Left renal cortex interstitium (tissue), 4 donors: ENCODE measurements at places on chromosomes 6 and 20. TPM values are rescaled to one million over a fixed set of nuclear protein-coding genes. Genes with fewer than 3 reads are reported as not detected.

The NMBR gene
- 0.28 TPM for polyA plus RNA-seq

The ADGRG6 gene
- 28.3 TPM for polyA plus RNA-seq

The TINAG gene
- polyA plus RNA-seq = 34.8 TPM

DNA sequence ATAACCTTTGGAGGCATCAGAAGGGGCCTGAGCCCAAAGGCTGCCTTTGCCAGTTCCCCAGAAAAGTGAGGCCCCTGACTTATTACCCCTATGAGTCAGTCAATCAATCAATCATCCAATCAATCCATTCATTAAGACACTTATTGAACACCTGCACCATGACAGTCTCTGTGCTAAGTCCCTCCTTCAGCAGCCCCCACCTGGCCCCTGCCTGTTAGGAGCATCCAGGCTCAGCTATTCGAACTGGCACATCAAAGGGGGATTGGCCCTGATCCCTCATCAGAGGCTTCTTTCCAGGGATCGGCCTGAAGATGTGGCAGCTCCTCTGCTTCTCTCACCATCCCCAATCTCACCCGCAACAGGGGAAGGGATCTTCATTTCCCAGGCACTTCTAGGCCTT is 27.7 kb upstream of the VEGFA start:
- no peak for DNase-seq

DNA sequence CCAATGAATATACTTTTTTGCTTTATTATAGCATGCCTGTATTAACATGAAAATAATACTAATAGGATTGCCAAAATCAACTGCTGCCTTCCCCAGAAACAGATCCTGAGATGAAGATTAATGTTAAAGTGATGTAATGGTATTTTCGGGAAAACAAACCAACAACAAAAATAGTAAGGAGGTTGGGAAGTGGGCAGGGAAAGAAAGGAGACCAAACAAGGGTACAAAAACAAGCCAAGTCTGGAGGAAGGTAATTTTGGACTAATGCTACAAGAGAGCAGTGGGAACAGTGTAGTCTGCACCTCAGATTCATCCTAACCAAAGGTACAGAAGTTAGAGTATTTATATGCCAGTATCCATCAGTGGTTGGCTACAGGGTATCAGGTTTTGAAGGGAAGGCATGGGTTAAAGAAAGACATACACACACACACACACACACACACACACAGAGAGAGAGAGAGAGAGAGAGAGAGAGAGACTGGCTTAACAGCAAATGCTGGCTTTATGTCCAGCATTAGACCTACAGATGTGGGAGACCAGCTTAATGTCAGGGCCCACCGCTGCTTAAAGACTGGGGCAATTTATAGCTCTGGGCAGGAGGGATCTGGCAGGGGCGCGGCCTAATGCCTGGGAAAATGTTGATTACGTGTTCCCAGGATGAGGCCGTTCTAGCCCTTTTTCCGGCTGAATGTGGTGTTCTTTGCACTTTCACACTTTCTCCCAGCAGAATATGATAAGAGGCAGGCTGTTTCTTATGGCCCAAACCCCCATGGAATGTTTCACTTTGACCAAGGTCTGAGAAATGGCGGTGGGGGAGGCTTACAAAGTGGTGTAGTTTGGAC is 3.8 kb upstream of the SLC17A1 start:
- DNase-seq = no peak

DNA sequence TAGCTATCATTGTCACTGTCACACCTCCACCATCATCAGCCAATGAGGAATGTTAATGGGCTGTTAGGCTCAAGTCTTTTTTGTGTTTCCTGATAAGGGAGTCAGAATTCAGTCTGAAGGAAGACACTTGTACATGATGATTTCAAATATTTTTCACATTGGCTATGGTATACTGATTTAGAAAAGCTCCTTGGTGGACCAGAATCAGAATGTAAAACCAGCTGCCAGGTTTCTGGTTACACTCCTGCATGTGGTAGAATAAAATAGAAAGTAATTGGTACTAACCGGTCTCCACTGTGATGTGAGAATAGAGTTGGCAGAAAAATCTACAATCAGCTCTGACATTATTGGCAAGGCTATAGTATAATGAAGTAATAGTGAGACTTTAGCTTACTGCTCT is 10.7 kb downstream of the COL9A1 start:
- no peak for DNase-seq

DNA sequence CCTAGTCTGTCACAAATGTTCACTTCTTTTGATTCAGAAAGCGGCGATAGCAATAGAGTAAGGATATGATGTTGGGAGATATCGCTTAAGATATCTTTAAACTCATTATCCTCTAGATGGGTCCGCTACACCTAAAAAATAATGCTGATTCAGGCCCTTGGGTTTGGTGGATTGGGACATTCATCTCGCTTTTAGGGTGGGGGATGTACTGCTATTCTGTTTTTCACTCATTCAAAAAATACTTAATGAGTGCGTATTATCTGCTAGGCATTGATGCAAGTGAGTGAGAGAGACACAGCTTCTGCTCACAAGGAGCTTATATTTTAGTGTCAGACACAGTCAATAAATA is 118.3 kb upstream of the SUPT3H start:
- DNase-seq = no peak

DNA sequence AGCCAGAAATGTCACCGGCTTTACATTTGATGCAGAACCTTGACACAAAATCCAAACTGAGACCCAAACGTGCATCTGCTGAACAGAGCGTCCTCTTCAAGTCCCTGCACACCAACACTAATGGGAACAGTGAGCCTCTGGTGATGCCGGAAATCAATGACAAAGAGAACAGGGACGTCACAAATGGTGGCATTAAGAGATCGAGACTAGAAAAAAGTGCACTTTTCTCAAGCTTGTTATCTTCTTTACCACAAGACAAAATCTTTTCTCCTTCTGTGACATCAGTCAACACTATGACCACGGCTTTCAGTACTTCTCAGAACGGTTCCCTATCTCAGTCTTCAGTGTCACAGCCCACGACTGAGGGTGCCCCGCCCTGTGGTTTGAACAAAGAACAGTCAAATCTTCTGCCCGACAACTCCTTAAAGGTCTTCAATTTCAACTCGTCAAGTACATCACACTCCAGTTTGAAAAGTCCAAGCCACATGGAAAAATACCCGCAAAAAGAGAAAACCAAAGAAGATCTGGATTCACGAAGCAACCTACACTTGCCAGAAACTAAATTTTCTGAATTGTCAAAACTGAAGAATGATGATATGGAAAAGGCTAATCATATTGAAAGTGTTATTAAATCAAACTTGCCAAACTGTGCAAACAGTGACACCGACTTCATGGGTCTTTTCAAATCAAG is 108.4 kb downstream of the RTN4IP1 start:
- DNase-seq = no peak

DNA sequence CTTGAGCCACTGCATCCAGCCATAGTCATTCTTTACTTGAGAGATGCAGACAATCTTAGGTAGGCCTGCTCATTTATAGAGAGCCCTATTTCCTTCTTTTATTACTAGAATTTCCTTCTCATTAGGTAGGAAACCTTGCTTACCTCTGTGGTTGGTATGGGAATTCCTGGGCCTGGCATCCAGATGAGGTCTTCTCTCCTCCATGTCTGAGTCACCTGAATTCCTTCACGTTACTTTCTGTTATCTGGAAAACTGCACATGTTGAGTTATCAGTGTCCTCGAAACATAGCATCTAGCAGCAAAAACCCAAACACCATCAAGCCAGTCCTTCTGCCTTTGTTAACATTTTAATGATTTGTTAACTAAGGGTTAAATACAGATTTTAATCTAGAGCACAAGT is 2.2 kb downstream of the ZNFX1 start:
- DNase-seq = no peak

GRCh38 chr6:157524735-157525134 is 143.7 kb downstream of the ZDHHC14 start:
- no peak for DNase-seq

- DNase-seq = peak; percentile 66
Measured at GRCh38 chr6:30885999-30886896, 1.9 kb downstream of the DDR1 start.

- no peak for DNase-seq
Measured at GRCh38 chr20:15317546-15318232, 980.3 kb upstream of the FLRT3 start.

DNA sequence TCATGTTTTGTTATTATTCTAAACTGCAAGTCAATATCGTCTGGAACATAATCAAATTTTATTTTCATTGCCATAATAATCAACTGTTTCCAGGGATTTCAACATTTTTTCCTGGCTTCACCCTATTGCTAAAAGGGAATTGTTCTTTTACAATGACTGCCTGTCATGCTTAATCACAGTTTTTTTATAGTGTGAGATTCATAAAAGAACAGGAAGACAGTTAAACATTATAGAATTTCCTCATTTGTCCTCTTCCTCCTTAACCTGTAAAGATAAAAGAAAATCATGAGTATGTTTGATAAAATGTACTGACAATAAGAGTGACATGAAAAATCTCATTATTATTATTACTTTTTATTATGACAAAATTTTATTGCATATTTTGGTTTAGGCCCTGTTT is 73.3 kb upstream of the CENPW start:
- DNase-seq = no peak

GRCh38 chr20:59151820-59152219 is 11.8 kb upstream of the ZNF831 start:
- no peak for DNase-seq

DNA sequence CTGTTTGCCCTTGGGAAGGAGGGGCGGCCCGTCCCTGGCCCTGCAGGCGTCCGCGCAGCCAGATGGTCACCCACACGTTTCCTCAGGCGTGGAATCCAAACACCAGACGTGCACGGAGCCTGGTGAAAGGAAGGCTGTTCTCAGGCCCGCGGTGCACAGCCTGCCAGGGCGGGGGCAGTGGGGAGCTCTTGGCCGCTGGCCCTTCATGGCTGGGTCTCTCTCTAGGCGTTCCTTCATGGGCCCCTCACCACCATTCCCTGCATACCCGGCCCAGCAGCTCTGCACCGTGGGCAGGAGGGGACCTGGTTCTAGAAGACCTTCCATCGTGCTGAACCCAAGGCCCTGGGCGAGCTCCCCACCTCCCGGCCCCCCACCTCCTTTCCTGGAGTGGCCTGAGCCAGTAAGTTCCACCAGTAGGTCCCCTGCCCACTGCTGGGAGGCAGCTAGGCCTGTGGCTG is 30.4 kb upstream of the SMOC2 start:
- no peak for DNase-seq

DNA sequence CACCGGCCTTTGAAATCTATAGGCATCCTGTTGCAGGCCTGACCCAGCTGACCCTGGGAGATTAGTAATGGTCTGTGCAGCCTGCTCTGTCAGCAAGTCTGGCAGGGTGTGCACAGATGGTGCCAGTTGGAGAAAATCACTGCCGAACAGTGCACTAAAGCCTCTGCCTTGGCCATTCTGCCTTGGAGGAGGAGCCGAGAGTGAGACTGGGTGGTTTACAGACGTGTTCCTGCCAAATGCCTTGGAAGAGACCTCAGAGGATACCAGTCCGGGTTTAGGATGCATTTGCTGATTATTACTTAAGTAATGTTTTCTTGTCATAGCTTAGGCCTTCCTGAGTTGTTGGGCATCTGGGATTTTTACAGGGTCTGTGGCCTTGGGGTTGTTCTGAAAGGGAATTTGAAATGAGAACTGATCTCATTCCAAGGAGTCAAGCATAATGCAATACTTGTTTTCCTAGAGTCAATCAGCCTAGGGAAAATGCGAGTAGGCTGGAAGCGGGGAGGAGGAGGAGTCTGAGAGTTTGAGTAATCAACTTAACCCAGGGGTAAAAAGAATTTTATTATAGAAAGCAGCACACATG is 292.1 kb downstream of the SOX4 start:
- peak; percentile 63 for DNase-seq

DNA sequence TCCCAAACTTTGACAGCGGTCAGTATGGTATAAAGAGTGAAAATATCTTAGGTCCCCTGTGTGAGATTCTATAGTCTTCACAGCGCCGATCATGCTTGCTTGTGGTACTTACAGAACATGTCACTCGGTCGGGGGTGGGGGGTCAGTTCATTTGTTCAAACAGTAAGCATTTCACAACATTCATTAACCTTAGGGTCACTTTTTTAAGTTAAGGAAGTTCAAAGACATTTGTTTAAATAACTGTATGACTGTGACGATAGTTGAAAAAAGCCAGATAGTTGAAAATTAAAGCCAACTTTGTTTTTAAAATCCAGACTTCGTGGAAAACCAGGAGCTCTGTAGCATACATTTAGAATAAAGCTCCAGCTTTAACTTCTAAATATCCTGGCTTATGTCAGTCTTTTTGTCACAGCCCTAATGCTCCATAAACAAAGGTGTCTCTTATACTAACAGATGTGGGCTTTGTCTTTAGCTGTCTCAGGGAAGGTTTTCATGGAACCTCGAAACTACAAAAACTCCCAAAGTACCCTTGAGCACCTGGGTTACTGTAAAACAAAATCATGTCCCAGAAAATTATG is 57.9 kb upstream of the PHACTR2 start:
- DNase-seq = no peak

DNA sequence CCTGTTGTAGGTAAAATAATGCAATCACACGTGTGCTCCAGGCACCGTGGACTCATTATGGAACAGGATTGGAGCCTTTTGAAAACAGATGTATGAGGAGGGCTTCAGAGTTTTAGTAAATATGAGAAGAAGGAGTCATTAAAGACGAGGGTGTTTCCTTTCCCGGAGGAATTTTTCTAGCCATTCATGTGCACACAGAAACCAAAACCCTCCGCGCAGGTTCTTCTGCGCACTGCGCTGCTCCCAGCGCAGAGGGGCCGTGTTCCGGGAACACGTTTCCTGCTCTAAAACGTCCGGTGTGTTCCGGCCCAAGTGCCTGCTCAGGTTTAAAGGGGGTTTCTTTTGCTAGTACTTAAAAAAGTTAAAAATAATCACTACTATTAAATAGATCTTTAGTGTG is 11.6 kb downstream of the GPR31 start:
- DNase-seq = no peak

- DNase-seq = no peak
Measured at GRCh38 chr20:496126-496696, 33.9 kb upstream of the TBC1D20 start.

DNA sequence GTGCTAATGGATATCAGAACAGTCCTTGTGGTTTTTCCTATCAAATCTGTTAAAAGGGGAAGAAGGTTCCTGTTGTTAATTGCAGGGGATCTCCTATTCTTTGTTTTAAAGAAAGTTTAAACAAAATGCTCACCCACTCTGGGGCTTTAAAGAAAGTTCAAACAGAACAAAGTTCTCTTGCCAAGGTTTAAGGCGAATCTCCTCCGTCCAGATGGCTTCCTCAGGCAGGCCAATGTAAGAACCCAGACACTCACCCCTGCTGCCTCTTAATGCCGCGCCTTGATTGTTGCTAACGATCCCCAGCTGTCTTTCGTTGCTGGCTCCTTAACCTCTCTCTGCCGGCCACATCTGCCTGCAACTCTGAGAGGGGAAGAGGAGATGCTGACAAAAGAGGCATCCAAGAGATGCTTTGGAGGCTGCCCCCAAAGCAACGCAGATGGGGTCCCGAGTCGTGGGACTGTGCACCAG is 235.0 kb upstream of the PRDM1 start:
- DNase-seq = no peak

GRCh38 chr20:18087054-18087453 is 29.3 kb upstream of the OVOL2 start:
- no peak for DNase-seq

GRCh38 chr6:31585491-31585890 is 586 bp upstream of the LST1 start:
- no peak for DNase-seq
